ENCODE measurements at places on chromosomes 11 and 22. TPM values are rescaled to one million over a fixed set of nuclear protein-coding genes. Genes with fewer than 3 reads are reported as not detected.

Gene KCTD21
- total RNA-seq: 9.7 TPM

Gene CLDN5
- total RNA-seq: 4.1 TPM

Gene THY1
- total RNA-seq: 2.9 TPM

Gene BARX2
- not detected for total RNA-seq

Gene DTX4
- 1.9 TPM for total RNA-seq

Gene PNPLA5
- total RNA-seq: not detected

Gene PKDREJ
- 0.25 TPM for total RNA-seq

Gene CASP5
- not detected for total RNA-seq

Gene NXPE4
- total RNA-seq: not detected

Gene IL17REL
- total RNA-seq: not detected

Gene TEAD1
- 96.5 TPM for total RNA-seq

Gene PYGM
- total RNA-seq: 38.5 TPM

Gene CCDC188
- 0.29 TPM for total RNA-seq

Gene LARGE2
- total RNA-seq: 0.20 TPM

Gene MRGPRX4
- not detected for total RNA-seq

Gene NAV2
- 8.6 TPM for total RNA-seq

Gene RNF169
- total RNA-seq: 11.4 TPM

Gene BLID
- total RNA-seq: 1.6 TPM

Gene MRGPRX3
- not detected for total RNA-seq

Gene DMC1
- total RNA-seq: 1.6 TPM

Gene CWF19L2
- 10.2 TPM for total RNA-seq

Gene CALCA
- not detected for total RNA-seq

Gene RAB3IL1
- 12.5 TPM for total RNA-seq

Gene WT1
- 3.0 TPM for total RNA-seq

Gene TOLLIP
- 46.9 TPM for total RNA-seq

Gene XKR3
- not detected for total RNA-seq
